Gastrocnemius medialis (tissue), 4 donors: ENCODE measurements at places on chromosomes 12 and 14. TPM values are rescaled to one million over a fixed set of nuclear protein-coding genes. Genes with fewer than 3 reads are reported as not detected.
A peak's percentile ranks its signal among the peaks of the same experiment; 100 is the strongest.

DNA sequence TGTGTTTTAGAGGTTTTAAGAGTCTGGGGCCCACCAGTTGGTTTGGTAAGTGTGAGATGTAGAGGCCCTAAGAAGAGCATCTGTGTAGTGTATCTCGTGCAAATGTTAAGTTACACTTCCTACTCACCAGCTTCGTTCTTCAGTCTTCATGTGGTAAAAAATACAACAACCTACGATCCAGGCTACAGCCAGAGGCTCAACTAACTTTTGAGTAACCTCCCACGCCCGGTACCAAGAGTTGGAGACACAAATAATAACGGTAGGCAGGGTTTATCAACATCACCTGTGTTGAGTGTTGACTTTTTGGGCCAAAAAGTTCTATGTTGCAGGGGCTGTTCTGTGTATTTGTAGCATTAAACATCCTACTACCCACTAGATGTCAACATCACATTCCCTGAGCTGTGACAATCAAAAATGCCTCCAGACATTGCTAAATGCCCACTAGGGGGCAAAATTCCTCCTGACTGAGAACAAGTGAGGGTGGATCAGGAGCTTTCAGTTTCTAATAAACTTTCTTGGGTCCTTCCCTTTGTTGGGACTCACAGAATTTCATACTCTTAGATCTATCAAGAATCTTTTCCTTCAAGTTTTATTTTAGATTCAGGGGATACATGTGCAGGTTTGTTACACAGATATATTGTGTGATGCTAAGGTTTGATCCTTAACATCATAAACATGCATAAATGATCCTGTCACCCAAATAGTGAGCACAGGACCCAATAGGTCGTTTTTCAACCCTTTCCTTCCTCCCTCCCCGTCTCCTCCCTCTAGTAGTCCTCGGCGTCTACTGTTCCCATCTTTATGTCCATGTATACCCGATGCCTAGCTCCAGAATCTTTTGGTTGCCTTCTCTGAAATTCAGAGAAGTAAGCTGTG, 94.7 kb downstream of the SLC2A13 start:
- H3K27ac ChIP-seq = peak overlapping the region; percentile 13
- peak; percentile 12 for DNase-seq
- H3K27me3 ChIP-seq = no peaks in the 10 kb centered on the region
- peaks cover 5% of the 10 kb centered on the region for H3K4me1 ChIP-seq

- no peaks in the 10 kb centered on the region for H3K36me3 ChIP-seq
- no peak overlapping the region for H3K4me3 ChIP-seq
- H3K27ac ChIP-seq = no peak overlapping the region
- peaks cover 18% of the 10 kb centered on the region for H3K27me3 ChIP-seq
- H3K4me1 ChIP-seq = peaks cover 59% of the 10 kb centered on the region
Measured at GRCh38 chr12:57456737-57457490, 1.8 kb downstream of the INHBE start.

DNA sequence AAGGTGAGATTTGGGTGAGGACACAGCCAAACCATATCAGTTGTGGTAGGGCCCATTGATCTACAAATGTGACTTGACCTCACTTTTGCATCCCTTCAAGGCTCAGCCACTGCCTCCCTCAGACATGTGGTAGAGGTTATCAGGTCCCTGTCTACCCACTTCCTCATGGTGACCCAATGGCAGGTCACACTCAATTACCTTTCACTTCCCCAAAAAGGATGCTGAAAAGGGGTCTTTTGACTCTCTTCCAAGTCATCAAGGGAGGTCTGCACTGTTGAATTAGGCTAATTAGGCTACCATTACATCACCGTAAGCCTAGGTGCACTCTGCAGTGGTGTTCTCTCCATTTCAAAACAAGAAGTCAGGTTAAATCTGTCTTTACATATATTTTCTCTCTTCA, 22.6 kb upstream of the DRAM1 start:
- no peaks in the 10 kb centered on the region for H3K36me3 ChIP-seq
- H3K4me1 ChIP-seq = no peaks in the 10 kb centered on the region
- no peak overlapping the region for H3K27ac ChIP-seq
- H3K4me3 ChIP-seq = no peak overlapping the region

DNA sequence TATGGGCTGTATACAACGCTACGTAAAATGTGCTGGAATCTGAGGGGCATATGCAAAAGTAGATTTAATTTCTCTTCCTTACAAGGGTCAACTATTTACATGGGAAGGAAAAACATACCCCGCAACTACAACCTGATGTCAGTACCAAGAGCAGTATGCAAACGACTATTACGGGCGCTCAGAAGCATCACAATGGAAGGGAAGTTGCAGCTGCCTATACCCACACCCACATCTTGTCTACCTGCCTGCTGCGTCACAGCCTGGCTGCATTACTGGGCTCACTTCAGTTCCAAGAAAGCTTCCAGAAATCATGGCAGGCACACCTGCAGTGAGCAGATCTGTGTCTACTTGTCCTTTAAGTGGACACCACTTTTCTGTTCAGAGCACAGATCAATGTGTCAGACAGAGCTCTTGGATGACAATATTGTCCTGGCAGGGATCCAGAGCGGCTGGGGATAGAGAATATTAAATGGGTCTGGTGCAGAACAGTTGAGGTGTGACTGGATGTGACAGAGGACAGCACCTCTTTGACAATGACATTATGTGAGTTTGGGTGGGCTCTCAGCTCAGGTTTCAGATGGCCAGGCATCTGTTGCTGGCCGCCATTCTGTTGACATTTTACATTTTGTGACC, 41.5 kb upstream of the GNG2 start:
- no peaks in the 10 kb centered on the region for H3K4me1 ChIP-seq
- H3K4me3 ChIP-seq = no peak overlapping the region
- DNase-seq = no peak
- no peaks in the 10 kb centered on the region for H3K36me3 ChIP-seq

GRCh38 chr14:55240526-55241178, 30.6 kb upstream of the FBXO34 start:
- no peak overlapping the region for H3K4me3 ChIP-seq
- H3K27me3 ChIP-seq = peaks cover 9% of the 10 kb centered on the region
- H3K4me1 ChIP-seq = no peaks in the 10 kb centered on the region
- peak overlapping the region; percentile 55 for H3K27ac ChIP-seq

DNA sequence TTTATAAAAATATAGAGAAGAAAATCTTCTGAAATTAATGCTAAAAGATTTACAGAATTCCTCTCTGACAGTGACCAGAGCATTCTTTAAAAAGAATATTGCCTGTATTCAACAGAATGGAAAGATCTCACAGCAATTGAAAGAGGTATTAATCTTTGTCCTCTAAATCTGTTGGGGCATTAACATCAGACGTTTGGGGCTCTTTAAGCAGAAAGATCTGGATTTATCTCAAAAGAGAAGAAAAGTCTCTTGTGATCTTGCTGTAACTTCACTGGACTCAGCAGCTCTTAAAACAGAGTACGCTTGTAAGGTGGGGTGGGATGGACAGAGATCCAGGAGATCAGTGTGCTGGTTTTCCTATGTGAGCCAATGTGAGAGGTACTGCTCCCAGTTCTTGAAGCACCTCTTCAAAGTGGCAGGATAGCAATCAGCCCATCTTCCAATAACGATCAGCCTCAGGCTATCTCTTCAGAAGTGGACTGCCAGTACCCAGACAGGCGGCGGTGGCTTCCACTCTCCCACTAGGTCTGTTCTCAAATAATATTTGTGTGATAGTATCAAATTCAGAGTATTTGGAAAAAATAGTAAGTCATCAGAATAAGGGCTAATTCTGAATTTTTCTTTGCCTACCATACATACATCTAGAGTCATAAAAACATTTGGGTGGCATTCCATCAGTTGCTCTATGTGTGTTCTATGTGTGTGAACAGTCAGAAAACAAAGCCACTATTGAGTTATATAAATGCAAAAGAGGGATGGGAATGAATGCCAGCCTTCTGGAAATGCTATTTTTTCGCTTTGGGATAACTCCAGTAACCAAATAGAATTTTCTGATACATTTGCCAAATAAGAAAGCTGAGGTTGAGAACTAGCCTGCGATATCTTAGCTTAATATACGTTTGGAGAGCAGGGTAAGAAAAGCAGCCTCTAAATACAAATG, 237.4 kb upstream of the RGS6 start:
- H3K27ac ChIP-seq = no peak overlapping the region
- no peak for DNase-seq
- no peaks in the 10 kb centered on the region for H3K36me3 ChIP-seq
- H3K27me3 ChIP-seq = no peaks in the 10 kb centered on the region

DNA sequence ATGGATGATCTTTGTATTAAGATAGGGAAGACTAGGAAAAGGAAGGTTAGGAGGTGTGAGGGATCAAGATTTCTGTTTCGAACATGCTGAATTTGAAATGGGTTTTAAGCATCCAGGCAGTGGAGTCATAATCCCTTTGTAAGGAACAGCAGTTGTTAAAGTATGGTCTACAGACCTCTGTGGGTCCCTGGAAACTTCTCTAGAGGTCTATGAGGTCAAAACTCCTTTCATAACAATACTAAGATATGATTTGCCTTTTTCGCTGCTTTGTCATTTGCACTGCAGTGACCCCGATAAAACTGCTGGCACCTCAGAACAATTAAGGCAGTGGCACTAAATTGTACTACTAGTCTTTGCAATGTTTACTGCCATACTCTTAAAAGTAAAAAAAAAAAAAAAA, 1.5 kb downstream of the RAD51AP1 start:
- H3K4me3 ChIP-seq = no peak overlapping the region
- no peak for DNase-seq
- no peaks in the 10 kb centered on the region for H3K36me3 ChIP-seq
- no peaks in the 10 kb centered on the region for H3K27me3 ChIP-seq
- H3K27ac ChIP-seq = no peak overlapping the region
- H3K4me1 ChIP-seq = peaks cover 16% of the 10 kb centered on the region

- H3K27me3 ChIP-seq = no peaks in the 10 kb centered on the region
- H3K4me1 ChIP-seq = no peaks in the 10 kb centered on the region
- no peak overlapping the region for H3K4me3 ChIP-seq
- no peak for DNase-seq
- H3K27ac ChIP-seq = no peak overlapping the region
- peaks cover 57% of the 10 kb centered on the region for H3K36me3 ChIP-seq
Measured at GRCh38 chr14:92154283-92154942, 32.6 kb downstream of the CPSF2 start.

DNA sequence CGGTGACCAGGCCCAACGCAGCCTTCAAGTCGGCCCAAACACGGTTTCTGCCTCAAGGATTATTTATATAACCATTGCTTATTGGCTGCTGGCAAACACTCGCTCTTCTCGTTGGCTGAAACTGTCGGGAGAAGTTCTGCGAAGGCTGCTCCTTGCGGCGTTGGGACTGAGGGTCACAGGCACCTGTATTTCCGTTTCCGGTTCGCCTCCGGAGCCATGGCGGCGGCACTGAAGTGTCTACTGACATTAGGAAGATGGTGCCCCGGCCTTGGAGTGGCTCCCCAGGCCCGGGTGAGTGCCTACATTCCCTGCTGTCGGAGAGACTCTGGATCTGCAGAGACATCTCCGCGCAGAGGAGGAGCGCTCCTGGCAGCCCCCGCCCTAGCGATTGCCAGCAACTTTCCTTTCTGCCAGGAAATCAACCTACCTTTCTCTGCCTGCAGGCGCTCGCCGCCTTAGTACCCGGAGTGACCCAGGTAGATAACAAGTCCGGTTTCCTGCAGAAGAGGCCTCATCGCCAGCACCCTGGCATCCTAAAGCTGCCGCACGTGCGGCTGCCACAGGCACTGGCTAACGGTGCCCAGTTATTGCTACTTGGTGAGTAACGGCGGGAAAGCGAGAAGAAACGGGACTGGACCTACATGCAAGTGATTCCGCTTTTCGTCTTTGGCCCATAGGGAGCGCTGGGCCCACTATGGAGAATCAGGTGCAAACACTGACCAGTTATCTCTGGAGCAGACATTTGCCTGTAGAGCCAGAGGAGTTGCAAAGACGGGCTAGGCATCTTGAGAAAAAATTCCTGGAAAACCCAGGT, at the start of gene METTL17:
Gene METTL17 (plus strand): TSS at position 194 of the 814 bp plus-strand sequence. CDS start 23 bp downstream, at position 217.
- H3K4me3 ChIP-seq = peak within 1 kb of the TSS; percentile 99
- peak; percentile 87 for DNase-seq
- peaks cover 20% of the 10 kb centered on the region for H3K4me1 ChIP-seq
- H3K27ac ChIP-seq = peak within 1 kb of the TSS; percentile 76

GRCh38 chr14:39416072-39416471, 16.2 kb downstream of the FBXO33 start:
- no peaks in the 10 kb centered on the region for H3K27me3 ChIP-seq
- DNase-seq = no peak
- no peaks in the 10 kb centered on the region for H3K36me3 ChIP-seq
- H3K4me3 ChIP-seq = no peak overlapping the region

DNA sequence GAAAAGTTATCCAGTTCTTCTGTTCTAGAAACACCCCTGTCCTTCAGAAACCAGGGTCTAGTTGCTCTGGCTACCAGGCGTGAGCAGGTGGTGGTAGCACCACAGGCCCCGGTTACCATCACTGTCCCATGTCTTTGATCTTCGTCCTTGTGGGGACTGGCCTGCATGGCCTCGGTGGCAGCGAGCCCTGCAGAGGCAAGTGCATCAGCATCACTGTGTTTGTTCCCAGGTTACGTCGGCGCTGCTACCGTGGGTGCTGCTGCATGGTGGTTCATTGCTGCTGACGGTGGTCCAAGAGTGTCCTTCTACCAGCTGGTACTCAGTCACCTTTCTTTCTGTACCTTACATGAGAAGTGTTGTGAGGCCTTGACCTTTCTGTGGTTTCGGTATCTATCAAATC, 58.9 kb downstream of the ANAPC7 start:
- no peak for DNase-seq
- H3K36me3 ChIP-seq = peaks cover 100% of the 10 kb centered on the region
- H3K27ac ChIP-seq = peak overlapping the region; percentile 60
- no peaks in the 10 kb centered on the region for H3K27me3 ChIP-seq
- no peaks in the 10 kb centered on the region for H3K4me1 ChIP-seq

SLC25A47 gene
- total RNA-seq = not detected

JPH4 gene
- total RNA-seq = not detected

MUCL1 gene
- not detected for total RNA-seq

KRT4 gene
- not detected for total RNA-seq

COCH gene
- total RNA-seq = 2.0 TPM

AACS gene
- 11.8 TPM for total RNA-seq

LRRC43 gene
- total RNA-seq = not detected

LRRC10 gene
- total RNA-seq = not detected

KIF26A gene
- total RNA-seq = 0.59 TPM
